Activated T-cell treated with anti-CD3 and anti-CD28 coated beads, Interleukin-2, amount 50 U/mL, for 72 hours (primary cell): ENCODE measurements at places on chromosomes 16 and 17. TPM values are rescaled to one million over a fixed set of nuclear protein-coding genes. Genes with fewer than 3 reads are reported as not detected.

DNA sequence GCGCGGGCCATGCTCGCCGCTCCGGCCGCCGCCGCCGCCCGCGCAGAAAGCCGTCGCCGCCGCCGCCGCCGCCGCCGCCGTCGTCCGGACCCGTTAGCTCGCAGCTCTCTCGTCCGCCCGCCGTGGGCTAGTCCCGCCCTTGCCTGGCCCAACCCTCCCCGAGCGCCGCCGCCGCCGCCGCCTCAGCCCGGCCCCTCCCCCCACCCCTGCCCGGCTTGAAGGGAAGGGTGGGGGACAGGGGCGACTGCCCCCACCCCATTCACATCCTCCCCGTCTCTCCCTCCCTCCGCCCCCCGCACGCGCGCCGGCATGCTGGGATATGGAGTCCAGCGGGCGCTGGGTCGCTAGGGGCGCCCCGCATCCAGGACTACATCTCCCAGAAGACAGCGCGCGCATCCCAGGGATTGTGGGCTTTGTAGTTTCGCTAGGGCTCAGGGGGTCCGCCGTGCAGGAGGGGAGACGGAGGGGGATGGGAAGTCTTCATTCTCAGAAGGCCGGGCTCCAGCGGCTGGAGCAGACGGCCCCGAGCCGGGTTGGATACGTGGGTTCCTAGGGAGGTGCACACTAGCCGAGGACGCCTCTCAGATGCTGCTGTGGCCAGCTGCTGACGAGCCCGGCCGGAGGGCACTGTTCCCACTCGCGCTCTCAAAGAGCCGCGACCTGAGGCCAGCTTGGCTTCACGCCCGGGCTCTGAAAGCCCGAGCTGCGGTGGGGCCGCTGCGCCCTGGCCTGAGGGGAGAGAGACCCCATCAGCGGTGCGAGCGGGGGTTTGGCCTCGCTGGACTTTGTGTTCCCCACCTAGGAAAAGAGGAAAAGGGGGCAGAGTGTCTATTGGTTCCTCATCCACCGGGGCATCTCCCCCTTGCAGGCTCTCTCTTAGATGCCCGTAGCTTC is at the start of gene ST3GAL2:
TSS of gene ST3GAL2 (minus strand) at position 132 of the 894 bp plus-strand sequence. CDS start 40,570 bp downstream, outside the sequence.
- H3K36me3 ChIP-seq = peaks cover 6% of the 10 kb centered on the region
- H3K27ac ChIP-seq = peak within 1 kb of the TSS; percentile 59
- peak; percentile 95 for DNase-seq
- peaks cover 26% of the 10 kb centered on the region for H3K4me1 ChIP-seq
- peak within 1 kb of the TSS; percentile 94 for H3K4me3 ChIP-seq
- H3K27me3 ChIP-seq = no peaks in the 10 kb centered on the region

- no peak for DNase-seq
- H3K27me3 ChIP-seq = no peaks in the 10 kb centered on the region
- H3K4me3 ChIP-seq = no peak overlapping the region
- no peaks in the 10 kb centered on the region for H3K36me3 ChIP-seq
Observed at GRCh38 chr17:69460963-69461922, 46.7 kb downstream of the MAP2K6 start.

GRCh38 chr17:47751471-47751870 is 18.4 kb downstream of the TBX21 start:
- peaks cover 4% of the 10 kb centered on the region for H3K36me3 ChIP-seq
- no peaks in the 10 kb centered on the region for H3K27me3 ChIP-seq
- no peak for DNase-seq
- no peaks in the 10 kb centered on the region for H3K4me1 ChIP-seq
- H3K27ac ChIP-seq = no peak overlapping the region

The TVP23A gene
- not detected for total RNA-seq

GRCh38 chr16:12207939-12208338 is 231.4 kb downstream of the SNX29 start:
- DNase-seq = no peak
- H3K27me3 ChIP-seq = no peaks in the 10 kb centered on the region
- H3K4me1 ChIP-seq = peaks cover under 1% of the 10 kb centered on the region
- no peak overlapping the region for H3K27ac ChIP-seq
- H3K36me3 ChIP-seq = no peaks in the 10 kb centered on the region

The SEC14L5 gene
- total RNA-seq = 0.02 TPM
